ENCODE measurements at places on chromosomes 6 and 20. TPM values are rescaled to one million over a fixed set of nuclear protein-coding genes. Genes with fewer than 3 reads are reported as not detected.

DNA sequence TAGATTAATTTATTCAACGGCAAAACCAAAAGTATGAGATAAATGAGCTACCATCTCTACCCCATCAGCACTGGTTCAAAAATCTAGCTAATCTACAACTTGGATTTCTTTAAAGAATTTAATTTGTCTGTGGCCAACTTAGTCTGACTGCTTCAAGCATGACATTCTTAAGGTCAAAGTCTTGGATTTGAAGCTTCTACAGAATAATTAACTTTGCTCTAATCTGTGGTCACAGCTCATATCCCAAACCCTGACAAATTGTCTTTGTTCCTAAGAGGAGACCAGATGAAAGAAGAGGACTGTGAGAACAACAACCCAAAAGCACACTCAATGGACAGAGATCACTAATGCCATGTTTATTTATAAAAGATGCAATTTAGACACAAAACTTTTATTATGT lies 166.9 kb upstream of the EPHA7 start:
- H3K4me1 ChIP-seq: no peaks in the 10 kb centered on the region
- no peak for DNase-seq
- no peaks in the 10 kb centered on the region for H3K27me3 ChIP-seq
- no peaks in the 10 kb centered on the region for H3K36me3 ChIP-seq

DNA sequence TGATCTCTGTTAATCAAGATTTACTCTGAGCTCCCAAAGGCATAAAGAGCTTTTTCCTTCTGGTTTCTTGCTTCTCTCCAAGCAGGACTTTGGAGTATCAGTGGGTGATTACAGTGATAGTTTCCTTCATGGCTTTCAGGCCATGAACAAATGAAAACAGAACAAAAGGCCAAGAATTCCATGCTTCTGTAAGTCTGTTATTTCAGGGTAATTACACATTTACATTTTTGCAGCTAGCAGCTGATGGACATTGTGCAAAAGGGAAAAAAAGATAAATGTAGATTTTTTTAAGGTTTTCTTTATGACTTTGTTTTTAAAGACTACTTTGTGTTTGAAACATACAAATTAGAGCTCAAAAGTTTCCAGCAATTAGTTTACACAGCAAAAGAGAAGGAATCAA lies 441.6 kb downstream of the PLCB1 start:
- no peak overlapping the region for H3K4me3 ChIP-seq
- DNase-seq: no peak
- no peaks in the 10 kb centered on the region for H3K4me1 ChIP-seq
- H3K27me3 ChIP-seq: no peaks in the 10 kb centered on the region
- no peaks in the 10 kb centered on the region for H3K36me3 ChIP-seq

Gene NOX3
- total RNA-seq: not detected

Gene BPIFB1
- total RNA-seq: not detected

- no peak overlapping the region for H3K27ac ChIP-seq
- no peak overlapping the region for H3K4me3 ChIP-seq
- H3K27me3 ChIP-seq: peaks cover 40% of the 10 kb centered on the region
- no peak for DNase-seq
- H3K4me1 ChIP-seq: no peaks in the 10 kb centered on the region
Observed at GRCh38 chr20:2617099-2617714, 35.2 kb upstream of the NOP56 start.
